ENCODE measurements at places on chromosomes 1 and 21.

DNA sequence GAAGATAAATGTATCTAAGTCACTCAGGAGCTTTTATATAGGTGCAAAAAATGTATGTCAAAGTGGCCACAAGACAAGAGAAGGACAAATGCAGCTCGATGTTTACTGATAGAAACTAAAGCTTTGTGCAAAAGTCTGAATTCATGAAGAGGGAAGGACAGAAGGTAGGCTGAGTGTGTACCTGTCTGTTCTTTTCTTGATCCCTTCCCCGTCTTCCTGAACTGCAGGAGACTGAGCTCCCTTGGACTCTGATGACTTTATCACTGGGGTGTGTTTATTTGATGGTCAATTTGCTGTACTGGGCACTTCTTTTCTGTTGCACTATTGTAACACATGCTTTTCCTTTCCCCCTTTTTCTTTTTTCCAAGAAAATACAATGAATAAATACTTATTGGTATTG is 25.4 kb downstream of the ITGB3BP start:
- no peak for DNase-seq

GRCh38 chr1:88237058-88237457 is 447.0 kb upstream of the PKN2 start:
- no peak for DNase-seq

GRCh38 chr1:10857687-10858086 is 61.2 kb upstream of the CASZ1 start:
- no peak for DNase-seq

DNA sequence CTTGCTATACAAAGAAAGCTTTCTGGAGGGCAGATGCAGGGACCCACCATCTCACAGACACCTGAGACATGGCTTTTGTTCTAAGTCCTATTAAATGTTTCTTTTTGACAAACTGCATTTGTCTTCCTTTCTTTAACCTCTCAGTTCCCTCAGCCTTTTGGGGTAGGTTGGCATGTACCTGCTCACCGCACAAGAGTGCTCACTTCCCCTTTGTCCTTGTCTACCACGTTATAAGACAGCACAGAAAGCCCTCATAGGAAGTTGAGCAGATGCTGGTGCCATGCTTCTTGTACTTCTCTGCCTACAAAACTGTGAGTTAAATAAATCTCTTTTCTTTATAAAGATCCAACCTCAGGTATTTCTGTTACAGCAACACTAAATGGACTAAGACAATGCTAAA is 31.9 kb upstream of the RGS21 start:
- DNase-seq = no peak

- no peak for DNase-seq
Measured at GRCh38 chr1:180167721-180168467, 13.2 kb downstream of the QSOX1 start.

Measured in DMS 273 treated with DMSO at 0.1 percent for 48 hours (cell line).